Mononuclear cell (primary cell): ENCODE measurements at places on chromosomes 11 and 22. TPM values are rescaled to one million over a fixed set of nuclear protein-coding genes. Genes with fewer than 3 reads are reported as not detected.

KDELR3 gene
- total RNA-seq = not detected

MIF gene
- 66.7 TPM for total RNA-seq

CARD18 gene
- not detected for total RNA-seq

BLID gene
- total RNA-seq = not detected

MAP6 gene
- total RNA-seq = not detected

APOL5 gene
- not detected for total RNA-seq

NPAT gene
- 46.0 TPM for total RNA-seq

LRRC56 gene
- 0.94 TPM for total RNA-seq

NFAM1 gene
- total RNA-seq = 14.2 TPM

IRF7 gene
- 50.9 TPM for total RNA-seq

MEI1 gene
- 63.5 TPM for total RNA-seq

MED19 gene
- 11.6 TPM for total RNA-seq

PRG2 gene
- total RNA-seq = 0.21 TPM

MGAT3 gene
- 0.21 TPM for total RNA-seq

TEX54 gene
- 2.4 TPM for total RNA-seq

OR5A1 gene
- under 0.01 TPM for total RNA-seq

CBLIF gene
- total RNA-seq = not detected

MPZL2 gene
- 1.5 TPM for total RNA-seq

VSTM5 gene
- total RNA-seq = not detected

PNPLA3 gene
- total RNA-seq = not detected

CHRM1 gene
- not detected for total RNA-seq

TMEM109 gene
- total RNA-seq = 24.0 TPM

MRGPRX2 gene
- total RNA-seq = not detected

BACE1 gene
- 1.9 TPM for total RNA-seq

C11orf65 gene
- 0.31 TPM for total RNA-seq

CFAP300 gene
- total RNA-seq = not detected

CTSD gene
- total RNA-seq = 253 TPM

TMA7B gene
- 7.9 TPM for total RNA-seq

AQP11 gene
- 0.10 TPM for total RNA-seq

THOC5 gene
- 27.9 TPM for total RNA-seq

APOL3 gene
- total RNA-seq = 84.2 TPM

AKIP1 gene
- 7.1 TPM for total RNA-seq
